ENCODE measurements at places on chromosomes 5 and 9.

DNA sequence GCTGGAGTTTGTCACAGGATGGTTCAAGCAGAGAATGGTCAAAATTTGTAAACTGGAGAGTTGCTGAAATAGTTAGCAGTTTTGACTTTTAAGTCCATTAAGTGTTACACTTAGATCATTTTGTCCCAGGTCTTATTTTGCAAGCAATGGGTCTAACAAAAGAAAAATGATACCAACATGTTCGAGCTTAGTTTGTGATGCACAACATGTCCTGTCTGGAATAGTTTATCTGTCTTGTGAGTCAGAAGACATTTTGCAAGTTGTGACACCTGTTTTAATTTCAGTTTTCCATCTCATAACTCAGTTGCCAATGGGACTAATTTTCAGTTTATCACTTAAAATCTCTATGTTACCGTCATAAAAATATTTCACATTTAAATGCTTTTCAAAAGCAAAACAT, 929.8 kb downstream of the CDH18 start:
- DNase-seq = no peak

- no peak for DNase-seq
Measured at GRCh38 chr5:157778121-157778805, 34.8 kb downstream of the LSM11 start.

DNA sequence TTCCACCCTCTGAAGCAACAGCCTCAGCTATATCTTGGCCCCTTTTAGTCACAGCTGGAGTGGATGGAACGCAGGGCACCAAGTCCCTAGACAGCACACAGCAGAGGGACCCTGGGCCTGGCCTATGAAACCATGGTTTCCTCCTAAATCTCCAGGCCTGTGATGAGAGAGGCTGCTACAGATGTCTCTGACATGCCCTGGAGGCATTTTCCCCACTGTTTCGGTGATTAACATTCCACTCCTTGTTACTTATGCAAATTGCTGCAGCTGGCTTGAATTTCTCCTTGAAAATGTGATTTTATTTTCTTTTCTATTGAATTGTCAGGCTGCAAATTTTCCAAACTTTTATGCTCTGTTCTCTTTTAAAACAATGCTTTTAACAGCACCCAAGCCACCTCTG, 384.8 kb downstream of the PRR16 start:
- DNase-seq = no peak

- no peak for DNase-seq
Measured at GRCh38 chr5:168059131-168059530, 232.3 kb upstream of the WWC1 start.

Data from activated T-helper 1 cell treated with anti-CD3 and anti-CD28 coated beads, Interleukin-2, amount 50 U/mL, for 16 hours (primary cell).